ENCODE measurements at places on chromosomes 16 and 17.

DNA sequence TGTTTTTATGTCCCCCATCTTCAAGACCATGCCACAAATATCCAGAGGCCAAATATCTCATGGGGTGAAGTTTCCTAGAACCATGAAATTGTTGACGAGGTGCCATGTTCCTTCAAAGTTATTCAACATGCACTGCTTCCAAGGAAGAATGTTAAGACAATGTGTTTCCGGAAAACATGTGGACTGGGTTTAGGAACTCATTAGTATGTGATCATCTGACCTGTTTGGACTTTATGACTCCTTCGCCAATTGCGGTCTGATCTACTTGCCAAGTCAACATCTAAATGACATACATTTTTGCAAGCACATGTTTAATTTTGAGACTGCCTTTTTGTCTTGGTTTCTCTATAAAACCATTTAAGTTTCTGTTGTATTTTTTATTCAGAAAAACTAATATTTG is 234.8 kb downstream of the MAF start:
- no peak for DNase-seq

DNA sequence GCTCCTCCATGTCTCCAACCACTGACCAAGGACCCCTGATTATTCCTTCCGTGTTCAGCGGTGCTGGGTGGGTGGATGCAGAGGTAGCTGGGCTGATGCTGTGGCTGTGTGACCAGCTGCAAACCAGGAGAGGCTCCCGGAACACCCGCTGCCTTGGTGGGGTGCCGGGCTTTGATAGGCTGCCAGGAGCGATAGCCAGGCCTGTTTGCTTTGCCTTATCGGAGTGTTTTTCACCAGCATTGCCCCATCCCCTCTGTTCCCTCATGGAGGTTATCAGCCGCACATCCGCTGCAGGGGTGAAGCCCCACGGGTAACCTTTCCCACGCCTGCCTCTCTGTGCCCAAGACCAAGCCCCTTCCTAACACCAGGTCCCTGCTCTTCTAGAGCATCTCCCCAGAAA is 354.3 kb downstream of the C16orf95 start:
- no peak for DNase-seq

GRCh38 chr16:58859958-58860669 is 126.0 kb upstream of the GOT2 start:
- DNase-seq: no peak

- DNase-seq: no peak
Measured at GRCh38 chr17:76088041-76088867, 9.3 kb downstream of the ZACN start.

GRCh38 chr16:1991588-1991947 is 1.8 kb downstream of the SYNGR3 start:
- DNase-seq: no peak

- no peak for DNase-seq
Measured at GRCh38 chr16:65106757-65107156, 15.1 kb downstream of the CDH11 start.

DNA sequence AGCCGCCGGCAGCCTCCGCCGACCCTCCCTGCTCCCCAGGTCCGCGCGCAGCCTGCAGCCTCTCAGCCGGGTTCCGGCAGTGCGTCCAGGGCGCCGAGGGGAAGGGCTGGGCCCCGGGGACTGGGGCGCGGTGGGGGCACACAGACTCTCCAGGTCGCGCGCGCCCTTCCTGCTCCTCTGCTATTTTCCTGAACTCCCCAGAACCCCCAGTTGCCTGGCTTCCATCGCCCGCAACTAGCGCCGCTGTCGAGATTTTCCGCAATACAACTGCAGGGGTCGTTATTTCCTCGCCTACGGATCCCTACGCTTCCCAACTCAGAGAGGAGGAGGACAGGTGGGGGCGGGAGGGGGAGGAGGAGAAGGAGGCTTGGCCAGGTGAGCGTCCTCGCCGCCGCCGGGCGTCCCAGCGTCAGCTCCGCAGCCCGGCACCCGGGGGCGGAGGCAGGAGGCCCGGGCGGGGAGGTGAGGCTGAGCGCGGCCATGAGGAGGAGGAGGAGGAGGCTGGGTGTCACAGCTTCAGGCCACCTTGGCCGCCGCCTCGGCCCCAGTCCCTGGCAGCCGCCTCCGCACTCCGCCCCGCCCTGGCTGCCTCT is at the start of gene CA10:
Gene CA10 (minus strand): TSS at position 265 of the 593 bp plus-strand sequence.
- no peak for DNase-seq

All from ascending aorta (tissue), 2 donors.